Neural crest cell (in vitro differentiated cells): ENCODE measurements at places on chromosomes 2 and 18. TPM values are rescaled to one million over a fixed set of nuclear protein-coding genes. Genes with fewer than 3 reads are reported as not detected.

Gene MLPH
- not detected in 2 replicates for total RNA-seq

Gene MAL
- 0.48 and 0.65 TPM in 2 replicates for total RNA-seq

Gene TEX261
- total RNA-seq = 57.2 and 58.4 TPM in 2 replicates

GRCh38 chr2:109458512-109458911 is 155.3 kb downstream of the SEPTIN10 start:
- H3K27ac ChIP-seq = no peak overlapping the region
- H3K36me3 ChIP-seq = no peaks in the 10 kb centered on the region
- H3K4me3 ChIP-seq = no peak overlapping the region
- H3K4me1 ChIP-seq = no peaks in the 10 kb centered on the region
- DNase-seq = no peak
- H3K27me3 ChIP-seq = no peaks in the 10 kb centered on the region

- no peak overlapping the region for H3K27ac ChIP-seq
- no peak overlapping the region for H3K4me3 ChIP-seq
- H3K27me3 ChIP-seq = no peaks in the 10 kb centered on the region
- H3K36me3 ChIP-seq = peaks cover 17% of the 10 kb centered on the region
- DNase-seq = no peak
Measured at GRCh38 chr2:8803658-8804379, 33.6 kb downstream of the KIDINS220 start.
